ENCODE measurements at places on chromosomes 7 and 10.

DNA sequence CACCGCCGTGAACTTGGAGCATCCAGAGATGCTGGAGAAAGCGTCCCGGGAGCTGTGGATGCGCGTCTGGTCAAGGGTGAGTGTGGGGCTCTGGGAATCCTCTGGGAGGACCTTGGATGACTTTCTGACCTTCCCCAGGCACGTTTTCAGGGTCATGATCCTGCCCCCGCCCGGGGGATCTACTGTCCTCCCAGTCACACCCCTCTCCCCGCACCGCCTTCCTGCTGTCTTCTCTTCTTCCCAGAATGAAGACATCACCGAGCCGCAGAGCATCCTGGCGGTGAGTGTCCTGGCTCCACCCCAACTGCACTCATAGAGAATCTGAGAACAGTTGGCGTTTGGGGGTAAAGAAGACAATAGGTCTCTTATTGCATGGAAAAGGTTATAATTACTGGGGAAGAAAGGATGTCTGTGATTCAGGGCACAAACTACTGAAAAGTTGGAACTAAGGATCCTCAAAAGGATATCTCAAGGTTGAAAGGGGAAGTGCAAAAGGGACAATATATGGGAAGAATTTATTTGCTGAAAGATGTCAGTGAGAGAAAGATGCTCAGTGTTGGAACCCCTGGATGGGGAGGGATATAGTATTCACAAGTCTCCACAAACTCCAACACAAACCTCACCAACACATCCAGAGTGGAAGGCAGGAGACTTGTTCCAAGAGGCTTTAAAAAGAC, 1.9 kb downstream of the GSTK1 start:
- DNase-seq = peak; percentile 24

DNA sequence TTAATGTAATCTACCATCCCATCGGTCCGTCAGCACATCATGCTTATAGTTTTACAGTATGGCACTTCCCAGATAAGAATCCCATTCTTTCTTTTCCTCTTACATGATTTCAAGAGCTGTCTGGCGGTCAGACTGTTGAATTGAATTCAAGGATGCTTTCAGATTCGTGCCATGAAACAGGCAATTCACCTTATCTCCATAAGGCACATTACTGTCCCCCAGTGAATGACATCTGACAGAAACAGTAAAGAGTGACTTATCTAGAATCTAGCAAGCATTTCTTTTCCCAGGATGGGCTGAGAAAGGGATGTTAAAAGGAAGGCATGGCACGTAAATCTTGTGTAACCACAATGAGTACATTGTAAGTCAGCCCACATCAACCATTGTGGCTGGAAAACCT, 61.1 kb upstream of the SEM1 start:
- DNase-seq = no peak

- no peak for DNase-seq
Observed at GRCh38 chr10:88964869-88965415, 12.4 kb upstream of the ACTA2 start.

DNA sequence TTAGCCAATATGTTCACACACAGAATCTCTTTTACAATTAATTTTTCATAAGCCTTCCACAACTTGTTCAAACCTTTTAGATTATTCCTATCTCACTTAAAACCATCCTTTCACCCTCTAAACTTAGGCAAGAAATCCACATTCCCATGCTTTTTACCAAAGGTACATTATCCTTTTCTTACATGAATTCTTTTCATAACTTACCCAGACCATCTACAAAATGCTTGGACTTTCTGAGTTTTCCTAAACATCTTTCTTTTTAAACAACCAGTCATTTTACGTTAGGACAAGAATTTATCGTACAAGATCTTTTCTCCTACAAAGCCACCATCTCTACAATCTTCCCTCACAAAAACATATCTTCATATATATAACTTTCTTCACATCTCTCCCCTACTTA, 18.8 kb upstream of the GARS1 start:
- no peak for DNase-seq

- DNase-seq = no peak
Observed at GRCh38 chr10:114337510-114338462, 66.5 kb downstream of the AFAP1L2 start.

GRCh38 chr7:32915041-32915536, 23.5 kb upstream of the KBTBD2 start:
- no peak for DNase-seq

DNA sequence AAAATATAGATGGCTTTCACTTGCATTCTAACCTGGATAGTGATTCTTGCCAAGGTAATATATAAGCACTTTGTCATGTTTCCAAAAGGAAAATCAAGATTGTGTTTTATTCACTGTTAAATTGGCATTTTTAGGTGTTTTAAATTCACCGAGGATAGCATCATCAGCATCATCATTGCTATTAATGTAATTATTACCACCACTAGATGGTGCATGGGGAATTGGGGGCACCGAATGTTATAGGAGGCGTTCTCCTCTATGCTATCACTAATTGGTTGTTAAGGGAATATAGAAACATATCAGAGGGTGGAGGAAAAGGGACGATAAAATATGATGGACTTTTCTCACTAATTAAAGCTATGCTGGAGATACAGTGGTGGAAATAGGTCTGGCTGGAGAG, 95.5 kb downstream of the CELF2 start:
- DNase-seq = no peak

- no peak for DNase-seq
Observed at GRCh38 chr10:88791924-88792323, 10.6 kb upstream of the LIPM start.

- DNase-seq = no peak
Observed at GRCh38 chr7:47982610-47983009, 3.2 kb upstream of the HUS1 start.

GRCh38 chr10:51522858-51523257, 176.5 kb downstream of the CSTF2T start:
- no peak for DNase-seq

DNA sequence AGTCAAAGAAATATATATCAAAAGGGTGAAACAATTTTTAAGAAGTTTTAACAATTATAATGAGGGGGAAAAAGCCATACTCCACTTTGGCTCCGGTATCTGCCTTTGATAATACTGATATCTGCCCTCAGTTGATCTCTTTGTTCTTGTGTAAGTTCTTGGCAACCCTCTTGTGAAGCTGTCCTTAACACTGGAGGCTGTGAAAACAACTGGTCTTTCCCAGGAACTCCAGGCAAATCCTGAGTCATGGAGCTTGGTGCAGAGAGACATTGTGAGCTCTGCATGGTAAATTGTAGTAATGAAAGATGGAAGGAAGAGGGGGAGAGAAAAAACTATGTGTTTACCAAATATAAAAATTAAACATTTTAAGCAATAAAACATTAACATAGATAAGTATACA, 11.9 kb upstream of the ERVW-1 start:
- DNase-seq = no peak

- DNase-seq = no peak
Observed at GRCh38 chr10:88800152-88801125, 2.1 kb upstream of the LIPM start.

GRCh38 chr10:69459101-69459790, 8.0 kb downstream of the TSPAN15 start:
- no peak for DNase-seq

- no peak for DNase-seq
Observed at GRCh38 chr10:52391927-52392602, 78.0 kb downstream of the DKK1 start.

DNA sequence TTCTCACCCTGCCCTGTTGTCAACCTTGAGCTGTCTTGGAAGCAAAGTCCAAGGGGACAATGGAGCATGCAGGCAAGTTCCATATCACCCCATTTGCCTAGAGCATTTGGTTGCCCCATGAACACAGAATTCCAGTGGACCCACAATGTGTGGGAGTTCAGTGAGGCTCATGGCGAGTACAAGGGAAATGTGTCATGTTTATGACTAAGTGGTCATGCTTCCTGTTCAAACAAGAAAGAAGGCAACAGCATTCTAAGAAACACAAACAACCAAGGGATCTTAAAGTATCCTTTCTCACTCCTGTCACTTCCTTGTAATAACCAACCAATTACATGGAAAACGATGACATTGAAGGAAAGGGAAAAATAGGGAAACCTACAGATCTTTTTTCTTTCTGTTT, 513.0 kb downstream of the INHBA start:
- DNase-seq = no peak

GRCh38 chr10:17289763-17290162, 61.7 kb downstream of the VIM start:
- DNase-seq = no peak

- no peak for DNase-seq
Observed at GRCh38 chr7:1329966-1330800, 97.5 kb downstream of the UNCX start.

- no peak for DNase-seq
Observed at GRCh38 chr7:151051108-151051507, 2.8 kb downstream of the ASIC3 start.

DNA sequence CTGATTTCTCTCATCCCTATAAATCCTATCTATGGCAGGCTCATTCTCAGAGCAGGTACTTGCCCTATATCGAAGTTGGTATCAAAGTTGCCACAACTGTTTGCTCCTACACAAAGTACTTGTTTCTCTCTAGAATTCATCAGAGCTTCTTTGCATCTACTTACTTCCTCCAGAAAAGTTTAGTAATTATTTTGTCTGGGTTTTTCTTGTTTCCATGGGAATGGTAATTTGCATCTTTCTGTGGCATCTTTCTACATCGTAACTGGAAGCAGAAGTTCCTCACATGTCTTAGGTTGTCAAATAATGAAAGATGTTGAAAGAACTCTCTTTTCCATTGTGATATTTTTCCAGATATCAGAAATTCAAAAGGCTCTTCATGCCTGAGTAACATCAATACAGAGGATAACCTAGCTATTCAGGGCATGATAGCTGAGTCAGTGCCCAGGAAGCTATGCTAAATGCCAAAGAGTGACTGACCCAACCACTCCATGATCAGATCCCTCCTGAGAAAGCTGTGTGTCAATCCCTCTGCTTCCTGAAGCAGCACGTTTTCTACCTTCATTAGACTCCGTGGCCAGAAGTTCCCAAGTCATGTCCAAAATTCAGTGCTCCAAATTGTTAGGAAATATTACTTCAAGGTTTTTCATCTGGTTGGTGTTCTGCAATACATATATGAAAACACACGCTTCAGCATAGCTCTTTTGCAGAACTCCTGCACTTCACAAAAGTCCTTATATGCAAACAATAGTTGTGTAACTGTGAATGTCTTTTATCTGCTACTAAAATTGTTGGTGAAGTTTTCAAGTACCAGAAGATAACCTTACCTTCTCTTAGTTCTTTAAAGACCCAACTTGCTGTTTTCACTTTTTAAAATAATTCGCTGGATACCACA, 216.5 kb downstream of the VTI1A start:
- no peak for DNase-seq

- no peak for DNase-seq
Observed at GRCh38 chr10:112223725-112224124, 40.2 kb upstream of the GPAM start.

DNA sequence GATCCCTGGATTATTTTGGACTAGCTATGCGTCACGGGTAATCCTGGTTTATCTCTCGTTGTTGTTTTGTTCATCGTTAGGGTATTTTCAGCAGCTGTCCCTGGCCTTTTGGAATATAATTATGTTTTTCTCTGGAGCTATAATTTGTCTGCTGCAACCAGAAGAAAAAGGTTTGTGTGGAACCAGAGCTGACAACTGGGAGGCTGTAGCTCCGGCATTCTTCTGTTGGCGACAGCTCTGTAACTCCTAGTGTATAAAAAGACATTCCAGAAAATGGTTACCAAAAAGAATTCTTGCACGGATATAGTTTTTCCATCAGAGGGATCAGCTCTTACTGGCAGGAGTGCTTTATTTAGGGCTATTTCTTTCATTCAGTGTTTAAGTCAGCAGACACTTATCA, 130.9 kb upstream of the PRR15 start:
- DNase-seq = no peak

DNA sequence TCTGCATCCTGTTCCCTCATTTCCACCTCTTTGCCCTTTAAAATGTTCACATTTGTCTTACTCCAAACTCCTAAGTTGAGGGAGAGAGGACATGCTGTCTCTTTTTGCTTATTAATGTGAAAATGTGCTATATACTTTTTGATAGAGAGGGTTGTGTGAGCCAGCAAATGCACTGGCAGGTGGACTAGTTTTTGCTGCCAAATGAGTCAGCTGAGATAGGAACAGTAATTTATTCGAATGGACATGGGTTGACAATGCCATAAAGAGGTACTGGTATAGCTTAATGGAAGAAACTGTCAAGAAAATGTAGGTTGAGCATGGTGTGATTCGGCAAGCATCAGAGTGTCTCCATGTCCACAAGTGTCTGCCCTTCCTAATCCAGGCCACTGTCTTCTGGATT, 9.2 kb upstream of the TRUB1 start:
- no peak for DNase-seq

- no peak for DNase-seq
Observed at GRCh38 chr7:138756591-138757242, 41.1 kb upstream of the TMEM213 start.

GRCh38 chr7:44985033-44985695, 6.3 kb upstream of the MYO1G start:
- DNase-seq = no peak

GRCh38 chr10:63343476-63343875, 122.3 kb downstream of the JMJD1C start:
- no peak for DNase-seq

DNA sequence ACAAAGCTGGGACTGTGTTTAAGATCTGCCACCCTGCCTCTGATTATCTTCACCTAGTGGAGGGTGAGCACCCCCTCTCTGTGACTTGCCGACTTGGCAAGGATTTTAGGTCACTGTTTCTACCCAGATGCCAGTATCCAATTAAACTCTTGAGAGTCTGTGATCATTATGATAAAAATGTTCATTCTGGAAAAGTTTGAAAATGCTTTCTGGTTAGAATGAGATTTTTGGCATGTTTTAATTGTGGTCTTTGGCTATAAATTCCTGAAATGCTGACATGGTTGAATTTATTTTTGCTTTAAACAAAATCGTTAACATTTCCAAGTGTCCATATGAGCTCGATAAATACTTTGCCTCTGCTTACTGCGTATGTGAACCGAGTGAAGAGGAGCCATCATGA, 221.4 kb downstream of the BICC1 start:
- DNase-seq = no peak

DNA sequence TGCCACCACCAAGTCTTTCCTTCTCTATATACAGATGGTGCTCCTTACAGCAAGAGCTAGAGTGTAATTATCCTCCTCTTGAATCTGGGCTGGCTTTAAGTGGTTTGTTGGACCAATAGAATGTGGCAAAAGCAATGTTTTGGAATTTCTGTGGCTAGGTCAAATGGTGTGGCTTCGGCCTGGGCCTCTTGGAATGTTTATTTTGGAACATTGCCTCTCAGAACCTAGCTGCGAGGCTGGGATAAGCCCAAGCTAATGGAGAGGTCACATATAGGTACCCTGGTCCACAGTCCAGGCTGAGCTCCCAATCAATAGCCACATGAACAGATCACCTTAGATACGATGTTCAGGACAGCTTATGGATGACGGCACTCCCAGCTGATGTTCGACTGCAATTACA, 556.7 kb downstream of the TYW1 start:
- DNase-seq = no peak

GRCh38 chr7:156397249-156397648, 243.3 kb upstream of the RNF32 start:
- no peak for DNase-seq

GRCh38 chr10:124524991-124525653, 63.5 kb downstream of the LHPP start:
- peak; percentile 63 for DNase-seq

All from globus pallidus (tissue), 1 donor.